NCI-H524 (cell line): ENCODE measurements at places on chromosomes 3 and 15.
A peak's percentile ranks its signal among the peaks of the same experiment; 100 is the strongest.

DNA sequence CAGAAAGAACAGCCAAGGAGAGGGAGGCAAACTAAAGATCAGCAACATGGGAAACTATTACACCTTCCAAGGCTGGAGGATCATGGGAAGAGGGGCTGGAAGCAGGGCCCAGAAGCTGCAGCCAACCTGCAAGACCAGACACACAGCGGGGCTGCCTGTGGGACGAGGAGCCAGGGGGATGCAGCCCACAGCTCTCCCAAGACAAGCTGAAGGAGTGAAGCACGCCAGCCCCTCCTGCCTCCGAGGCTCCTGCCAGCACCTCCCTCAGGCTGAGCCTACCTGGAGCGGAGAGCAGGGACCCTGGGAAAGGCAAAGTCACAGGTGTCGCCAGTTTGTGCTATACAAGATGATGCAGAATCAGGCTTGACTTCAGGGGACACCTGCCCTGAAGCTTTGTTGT lies 133.3 kb downstream of the OSBPL10 start:
- no peak for DNase-seq

DNA sequence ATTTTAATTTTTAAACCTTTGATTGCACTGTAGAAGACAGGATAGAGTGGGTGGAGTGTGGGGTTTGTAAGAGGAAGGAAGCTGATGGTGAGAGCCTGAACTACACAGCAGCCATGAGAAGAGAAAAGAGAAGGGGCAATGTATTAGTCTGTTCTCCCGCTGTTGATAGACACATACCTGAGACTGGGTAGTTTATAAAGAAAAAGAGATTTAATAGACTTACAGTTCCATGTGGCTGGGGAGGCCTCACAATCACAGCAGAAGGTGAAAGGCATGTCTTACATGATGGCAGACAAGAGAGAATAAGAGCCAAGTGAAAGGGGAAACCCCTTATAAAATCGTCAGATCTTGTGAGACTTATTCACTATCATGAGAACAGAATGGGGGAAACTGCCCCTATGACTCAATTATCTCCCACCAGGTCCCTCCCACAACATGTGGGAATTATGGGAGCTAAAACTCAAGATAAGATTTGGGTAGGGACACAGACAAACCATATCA lies 37.3 kb downstream of the STARD5 start:
- no peak for DNase-seq

DNA sequence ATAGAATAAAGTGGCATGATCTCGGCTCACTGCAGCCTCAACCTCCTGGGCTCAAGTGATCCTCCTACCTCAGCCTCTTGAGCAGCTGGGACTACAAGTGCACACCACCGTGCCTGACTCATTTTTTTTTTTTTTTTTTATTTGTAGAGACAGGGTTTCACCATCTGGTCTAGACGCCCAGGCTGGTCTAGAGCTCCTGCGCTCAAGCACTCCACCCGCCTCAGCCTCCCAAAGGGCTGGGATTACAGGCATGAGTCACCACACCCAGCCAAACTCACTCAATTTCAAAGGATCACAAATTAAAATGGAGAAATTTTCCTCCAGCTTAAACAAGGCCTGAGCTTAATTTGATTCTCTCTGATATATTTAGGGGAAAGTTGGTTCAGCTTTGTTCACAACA lies 27.3 kb upstream of the NMB start:
- peak; percentile 86 for DNase-seq

DNA sequence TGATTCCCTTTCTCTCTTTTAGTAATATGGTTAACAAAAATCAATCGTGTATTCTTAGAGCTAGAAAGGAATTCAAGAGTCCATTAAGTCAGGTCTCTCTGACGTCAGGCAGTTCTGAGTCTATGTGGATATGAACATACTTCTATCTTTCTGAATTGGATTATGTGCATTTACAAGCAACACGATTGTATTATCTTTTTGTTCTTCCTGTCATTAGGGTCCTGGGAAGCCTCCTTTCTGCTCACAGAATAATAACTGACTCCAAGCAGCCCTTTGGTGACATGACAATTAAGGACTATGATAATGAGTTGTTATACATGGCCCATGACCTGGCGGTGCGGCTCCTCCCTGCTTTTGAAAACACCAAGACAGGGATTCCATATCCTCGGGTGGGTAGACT lies 14.0 kb downstream of the EDEM1 start:
- no peak for DNase-seq

- DNase-seq: no peak
Observed at GRCh38 chr3:174330303-174330702, 528.8 kb upstream of the NAALADL2 start.

- DNase-seq: no peak
Observed at GRCh38 chr3:109331692-109332091, 5.7 kb downstream of the DPPA4 start.

DNA sequence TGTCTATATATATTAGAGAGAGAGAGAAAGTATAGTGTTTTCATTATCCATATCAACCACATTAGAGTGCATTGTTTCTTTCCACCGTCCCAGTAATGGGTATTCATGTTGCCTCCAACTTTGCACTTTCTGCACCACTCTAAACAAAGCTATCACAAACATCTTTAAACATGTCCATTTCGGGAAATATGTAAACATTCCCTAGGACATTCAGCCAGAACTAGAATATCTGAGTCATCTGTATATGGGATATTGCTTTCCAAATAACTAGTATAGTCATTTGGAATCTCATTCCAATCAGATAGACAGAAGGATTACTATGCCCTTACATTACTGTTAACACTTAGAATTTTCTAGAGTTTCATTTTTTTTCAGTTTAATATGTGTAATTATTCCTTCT lies 914.9 kb upstream of the EPHA6 start:
- DNase-seq: no peak

- DNase-seq: no peak
Observed at GRCh38 chr15:69742361-69742760, 289.7 kb downstream of the RPLP1 start.

DNA sequence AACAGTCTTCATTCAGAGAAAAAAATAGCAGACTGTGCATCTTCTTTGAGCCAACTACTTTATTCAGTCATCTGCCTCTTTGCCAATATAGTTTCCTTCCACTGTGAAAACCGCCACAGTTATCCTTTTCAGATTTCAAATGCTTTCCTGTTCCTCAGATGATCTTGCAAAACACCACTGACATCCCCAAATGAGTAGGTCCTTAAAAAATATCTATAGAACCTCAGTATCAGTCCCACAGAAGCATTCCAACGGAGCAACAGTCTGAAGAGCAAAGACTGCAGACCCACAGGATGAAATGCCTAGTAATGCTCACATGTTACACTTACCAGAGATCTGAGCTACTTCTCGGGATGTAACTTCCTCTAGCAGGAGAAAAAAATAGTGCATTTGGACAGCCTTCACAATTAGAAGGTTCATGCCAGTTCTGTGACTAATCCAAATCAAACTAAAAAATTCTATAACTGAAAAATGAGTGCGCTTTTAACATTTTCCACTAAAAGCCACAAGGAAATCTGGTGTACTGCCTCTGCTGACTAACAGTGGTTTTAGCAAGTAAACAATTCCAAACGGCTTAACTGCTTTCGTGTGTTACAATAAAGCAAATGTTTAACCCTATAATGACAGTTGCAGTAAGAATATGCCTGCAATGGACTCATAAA lies at the start of gene ANKRD28:
TSS of gene ANKRD28 (minus strand) at position 338 of the 662 bp plus-strand sequence. CDS start 1,458 bp downstream, outside the sequence.
- DNase-seq: no peak

GRCh38 chr3:83321891-83322290 lies 1560.4 kb upstream of the GBE1 start:
- DNase-seq: no peak

- DNase-seq: no peak
Observed at GRCh38 chr3:146077181-146077580, 83.8 kb downstream of the PLOD2 start.

DNA sequence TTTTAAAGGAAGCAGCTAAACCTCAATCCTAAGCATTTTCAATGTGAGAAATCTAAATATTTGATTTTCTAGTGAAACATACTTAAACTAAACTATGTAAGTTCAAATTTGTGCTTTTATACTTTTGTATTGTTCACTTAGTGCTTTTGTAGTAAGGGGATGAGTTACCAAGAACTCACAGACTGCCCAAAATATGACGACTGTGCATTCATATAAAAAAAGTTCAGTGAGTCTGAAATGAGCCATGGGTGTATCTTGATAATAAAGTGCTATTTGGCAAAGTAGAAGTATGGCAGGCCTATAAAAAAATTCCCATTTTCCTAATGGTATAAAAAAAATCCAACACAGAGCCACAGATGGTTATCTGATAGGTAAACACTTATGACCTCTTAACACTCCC lies 66.2 kb downstream of the NPTN start:
- no peak for DNase-seq

DNA sequence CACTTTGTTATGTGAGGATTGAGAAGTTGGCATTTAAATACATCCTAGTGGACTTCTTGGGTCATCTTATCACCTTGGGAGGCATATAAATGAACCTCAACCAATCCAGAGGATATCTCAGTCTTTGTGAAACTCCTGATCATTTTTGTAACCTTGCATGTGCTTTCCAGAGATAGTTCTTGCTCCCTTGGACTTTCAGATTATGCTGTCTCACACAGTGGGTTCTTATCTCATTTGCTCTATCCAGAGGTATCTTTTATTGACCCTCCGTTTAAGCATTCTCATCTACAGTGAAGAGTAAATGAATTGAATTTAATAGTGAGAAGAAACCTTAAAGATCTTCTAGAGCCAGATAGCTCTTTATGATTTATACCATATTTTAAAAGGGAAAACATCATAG lies 10.4 kb downstream of the ARMC8 start:
- DNase-seq: no peak
